ENCODE measurements at places on chromosomes 2 and 18.

DNA sequence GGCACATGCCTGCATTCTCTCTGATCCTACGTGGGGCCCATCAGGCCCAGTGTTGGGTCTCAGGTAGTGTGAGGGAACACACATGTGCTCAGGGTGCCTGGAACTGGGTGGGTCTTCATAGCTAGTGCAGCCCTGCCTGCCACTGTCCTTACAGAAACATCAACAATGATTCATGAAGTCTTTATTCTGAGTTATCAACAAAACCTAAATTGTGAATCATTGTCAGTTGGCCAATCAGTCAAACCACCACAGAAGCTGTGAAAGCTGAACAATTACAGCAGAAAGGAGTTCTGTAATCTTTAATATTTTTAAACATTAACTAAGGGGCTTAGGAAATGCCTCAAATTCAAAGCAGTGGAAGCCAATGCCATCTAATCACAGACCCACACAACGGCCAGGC lies 82.8 kb upstream of the ZNF521 start:
- DNase-seq, result no peak

DNA sequence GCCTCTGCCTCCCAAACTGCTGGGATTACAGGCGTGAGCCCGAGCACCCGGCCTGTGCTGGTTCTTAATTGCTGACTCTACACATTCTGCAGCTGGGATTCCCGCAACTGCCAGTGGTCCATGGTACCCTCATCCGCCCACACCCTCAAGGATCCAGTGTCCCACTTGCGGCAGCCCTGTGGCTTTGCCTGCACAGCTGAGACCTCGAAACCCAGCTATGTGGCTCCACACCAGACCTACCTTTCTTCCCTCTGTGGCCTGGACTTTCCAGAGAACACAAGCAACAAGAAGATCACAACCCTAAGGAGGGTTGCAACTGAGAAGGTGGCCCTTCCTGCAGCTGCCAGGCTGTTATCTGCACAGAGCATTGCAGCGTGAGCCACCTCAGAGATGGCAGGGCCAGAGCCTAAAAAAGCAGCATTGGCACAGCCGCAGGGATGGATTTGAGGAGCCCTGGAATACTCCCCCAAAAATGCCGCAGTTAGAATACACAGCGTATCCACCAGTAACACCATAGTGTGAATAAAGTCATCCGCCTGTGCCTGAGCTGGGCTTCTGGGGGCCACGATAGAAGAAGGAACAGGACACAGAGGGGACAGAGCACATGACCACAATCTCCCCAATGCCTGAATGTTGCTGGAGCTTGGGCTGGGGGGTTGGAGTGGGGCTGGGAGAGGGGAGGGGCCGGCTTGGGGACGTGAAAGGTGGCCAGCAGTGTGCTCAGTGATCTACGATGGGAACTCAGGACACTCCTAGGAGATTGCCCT lies 1.9 kb downstream of the GPR55 start:
- DNase-seq, result no peak

- DNase-seq, result no peak
Observed at GRCh38 chr2:193520709-193521458, 1326.2 kb upstream of the TMEFF2 start.

DNA sequence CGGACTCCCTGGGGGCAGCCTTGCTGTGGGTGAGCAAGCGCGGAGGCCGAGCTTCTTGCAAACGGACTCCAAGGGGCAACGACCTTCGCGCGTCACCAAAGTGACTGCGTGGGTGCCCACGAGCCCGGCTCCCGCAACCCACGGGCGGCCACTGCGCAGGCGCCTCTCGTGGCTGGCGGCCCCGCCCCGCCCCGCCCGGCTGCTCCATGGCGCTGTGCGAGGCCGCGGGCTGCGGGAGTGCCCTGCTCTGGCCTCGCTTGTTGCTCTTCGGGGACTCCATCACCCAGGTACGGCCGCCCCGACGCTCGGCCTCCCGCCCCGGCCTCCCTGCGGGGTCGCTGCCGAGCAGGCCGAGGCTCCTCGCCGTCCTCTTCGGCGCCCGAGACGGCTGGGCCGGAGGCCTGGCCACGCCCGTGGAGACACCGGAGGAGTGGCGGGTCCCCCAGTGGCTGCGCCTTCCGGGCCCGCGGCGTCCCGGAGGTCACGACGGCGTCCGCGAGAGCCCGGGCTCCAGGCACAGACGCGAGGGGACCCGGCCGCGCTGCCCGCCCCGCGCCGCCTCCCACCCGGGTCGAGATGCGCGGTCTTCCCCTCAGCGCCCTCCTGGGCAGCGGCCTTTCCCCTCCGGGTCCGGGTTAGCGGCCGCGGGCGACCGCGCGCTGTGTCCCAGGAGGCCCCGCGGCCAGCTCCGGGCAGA lies at the start of gene IAH1:
TSS of gene IAH1 (plus strand) at position 191 of the 697 bp plus-strand sequence. CDS start at position 207, 16 bp downstream.
- DNase-seq, result peak; percentile 53

- DNase-seq, result no peak
Observed at GRCh38 chr2:232458661-232459418, 2.9 kb downstream of the ALPI start.

DNA sequence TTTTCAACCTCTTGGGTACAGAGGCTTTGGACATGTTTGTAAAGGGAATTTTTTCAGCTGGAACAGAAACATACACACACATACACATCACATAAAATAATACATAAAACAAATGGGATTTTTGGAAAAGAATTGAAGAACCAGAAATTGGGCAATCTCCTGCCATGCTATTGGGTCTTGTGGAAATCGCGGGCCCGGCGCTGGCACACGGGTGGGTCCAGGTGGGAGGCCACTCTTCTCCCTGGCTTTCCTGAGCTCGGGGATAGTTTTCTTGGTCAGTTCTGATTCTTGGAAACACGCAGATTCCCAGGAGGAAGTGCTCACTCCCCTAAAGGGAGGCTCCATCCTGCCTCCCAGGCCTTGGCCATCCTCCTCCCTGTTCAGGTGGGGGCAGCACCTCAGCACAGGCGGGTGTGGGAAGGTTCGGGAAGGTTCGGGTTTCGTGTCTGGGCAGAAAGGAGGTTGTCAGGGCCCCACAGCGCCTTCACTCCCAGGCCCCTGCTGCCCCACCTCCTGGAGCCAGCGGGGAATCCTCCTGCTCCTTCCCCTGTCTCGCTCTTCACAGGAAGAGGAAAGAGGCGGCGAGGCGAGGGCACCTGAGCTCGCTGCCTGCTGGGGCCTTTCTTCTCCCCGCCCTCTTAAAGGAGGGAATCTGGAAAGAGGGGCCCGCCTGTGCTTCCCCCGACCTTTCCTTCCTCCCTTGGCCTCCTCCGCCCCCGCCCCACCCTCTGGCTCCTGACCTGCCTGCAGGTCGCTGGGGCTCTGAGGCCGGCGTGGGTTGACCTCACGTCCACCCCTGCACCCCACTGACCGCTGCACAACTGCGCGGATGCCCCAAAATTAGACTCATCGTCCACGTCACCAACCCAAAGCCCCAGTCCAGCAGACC lies 97.8 kb upstream of the PXDN start:
- no peak for DNase-seq

GRCh38 chr2:187232749-187233148 lies 215.3 kb downstream of the CALCRL start:
- no peak for DNase-seq

- no peak for DNase-seq
Observed at GRCh38 chr18:32801228-32801627, 28.4 kb upstream of the KLHL14 start.

DNA sequence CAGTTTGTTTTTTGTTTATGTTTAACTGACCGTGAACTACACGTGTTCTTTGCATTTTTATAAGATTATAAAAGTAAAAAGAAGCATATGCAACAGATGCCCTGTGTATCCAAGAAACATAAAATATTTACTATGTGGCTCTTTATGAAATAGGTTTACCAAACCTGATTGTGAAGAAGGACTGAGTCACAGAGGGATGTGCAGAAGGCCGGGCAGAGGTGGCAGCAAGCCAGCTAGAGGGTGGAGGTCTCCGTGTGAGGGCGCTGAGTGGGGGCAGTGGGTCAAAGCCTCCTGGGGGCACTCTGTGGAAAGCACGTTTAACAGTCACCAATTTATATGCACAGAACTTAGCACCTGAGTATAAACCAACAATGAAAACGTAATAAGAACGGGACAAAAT lies 97.2 kb downstream of the TMEM18 start:
- no peak for DNase-seq

GRCh38 chr18:40851014-40851429 lies 1104.0 kb upstream of the PIK3C3 start:
- DNase-seq, result no peak

DNA sequence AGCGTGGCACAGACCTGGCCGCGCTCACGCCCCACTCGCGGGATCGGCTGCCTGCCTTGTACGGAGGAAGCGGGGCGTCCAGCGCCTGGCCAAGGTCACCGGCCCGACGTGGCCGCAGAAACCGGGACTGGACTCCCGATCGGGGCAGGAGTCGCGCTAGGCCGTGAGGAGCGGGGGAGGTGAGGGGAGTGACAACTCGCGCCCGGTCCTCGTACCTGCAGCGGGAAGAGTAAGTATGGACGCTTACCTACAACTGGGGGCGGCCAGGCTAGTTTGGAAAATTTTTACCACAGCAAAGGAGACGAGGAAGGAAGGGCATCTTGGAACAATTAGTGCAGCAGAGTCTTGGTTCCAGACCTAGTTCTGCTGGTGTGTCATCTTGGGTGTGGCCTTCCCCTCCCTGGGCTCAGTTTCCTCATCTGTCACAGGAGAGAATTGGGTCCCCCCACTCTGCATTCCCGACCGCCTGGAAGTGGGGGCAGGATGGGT lies 693 bp downstream of the UBE2F start:
- DNase-seq, result no peak

DNA sequence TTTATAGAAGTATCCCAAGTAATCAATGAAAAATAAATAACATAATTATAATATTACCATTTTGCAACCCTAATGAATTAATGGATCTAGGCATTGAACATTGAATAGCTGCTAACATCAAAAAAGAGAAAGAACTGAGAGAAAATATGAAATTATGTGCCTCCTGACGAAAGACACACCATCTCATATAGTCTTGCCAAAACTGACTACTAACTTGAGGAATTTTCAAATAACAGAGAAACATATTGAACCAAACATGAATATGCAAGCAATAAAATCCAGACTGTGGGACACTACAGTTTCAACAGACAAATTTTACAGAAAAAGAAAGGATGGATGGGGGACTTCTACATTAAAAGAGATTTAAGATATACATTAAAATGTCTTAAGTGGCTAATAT lies 165.7 kb downstream of the WDPCP start:
- no peak for DNase-seq

DNA sequence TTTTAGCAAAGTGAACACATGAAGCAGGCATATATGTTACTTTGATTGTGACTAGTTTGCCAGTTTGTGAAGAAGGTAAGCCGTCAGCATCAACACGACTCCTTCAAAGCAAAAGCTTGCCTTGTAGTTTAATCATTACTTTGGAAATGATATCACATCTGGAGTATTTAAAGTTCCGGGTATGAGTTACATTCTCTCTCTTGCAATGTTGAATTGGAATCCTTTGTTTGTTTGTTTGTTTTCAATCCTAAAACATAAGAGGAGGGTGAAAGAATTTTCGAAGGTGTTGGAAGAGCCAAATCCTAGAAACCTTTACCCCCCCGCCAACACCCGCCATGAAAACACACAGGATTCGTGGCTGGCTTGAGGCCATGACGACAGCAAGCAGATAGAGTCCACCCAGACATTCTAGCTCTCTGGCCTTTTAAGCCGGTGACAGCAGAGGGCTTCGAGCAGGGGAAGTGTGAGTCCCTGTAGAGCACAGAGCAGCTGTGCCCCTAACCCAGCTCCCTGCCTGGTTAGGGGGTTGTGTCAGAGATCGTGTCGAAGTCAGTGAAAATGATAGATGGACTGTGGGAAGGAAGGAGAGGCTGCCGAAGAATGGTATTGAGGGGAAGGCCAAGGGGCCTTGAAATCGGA lies 103.8 kb upstream of the SMIM21 start:
- no peak for DNase-seq
